ENCODE measurements at places on chromosomes 2 and 18.

- no peak for DNase-seq
Observed at GRCh38 chr2:168371273-168372019, 84.6 kb upstream of the CERS6 start.

- DNase-seq = no peak
Observed at GRCh38 chr2:234677758-234678538, 181.1 kb upstream of the ARL4C start.

DNA sequence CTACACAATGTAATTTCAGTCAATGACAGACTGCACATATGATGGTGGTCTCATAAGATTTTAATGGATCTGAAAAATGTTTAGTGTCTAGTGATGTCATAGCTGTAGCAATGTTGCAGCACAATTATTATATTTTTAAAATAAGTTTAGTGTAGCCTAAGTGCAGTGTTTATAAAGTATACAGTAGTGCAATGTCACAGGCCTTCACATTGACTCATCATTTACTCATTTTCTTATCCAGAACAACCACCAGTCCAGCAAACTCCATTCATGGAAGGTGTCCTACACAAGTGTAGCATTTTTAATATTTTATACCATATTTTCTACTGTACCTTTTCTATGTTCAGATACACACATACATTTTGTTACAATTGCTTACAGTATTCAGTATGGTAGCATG lies 663.1 kb downstream of the ERBB4 start:
- DNase-seq = no peak

DNA sequence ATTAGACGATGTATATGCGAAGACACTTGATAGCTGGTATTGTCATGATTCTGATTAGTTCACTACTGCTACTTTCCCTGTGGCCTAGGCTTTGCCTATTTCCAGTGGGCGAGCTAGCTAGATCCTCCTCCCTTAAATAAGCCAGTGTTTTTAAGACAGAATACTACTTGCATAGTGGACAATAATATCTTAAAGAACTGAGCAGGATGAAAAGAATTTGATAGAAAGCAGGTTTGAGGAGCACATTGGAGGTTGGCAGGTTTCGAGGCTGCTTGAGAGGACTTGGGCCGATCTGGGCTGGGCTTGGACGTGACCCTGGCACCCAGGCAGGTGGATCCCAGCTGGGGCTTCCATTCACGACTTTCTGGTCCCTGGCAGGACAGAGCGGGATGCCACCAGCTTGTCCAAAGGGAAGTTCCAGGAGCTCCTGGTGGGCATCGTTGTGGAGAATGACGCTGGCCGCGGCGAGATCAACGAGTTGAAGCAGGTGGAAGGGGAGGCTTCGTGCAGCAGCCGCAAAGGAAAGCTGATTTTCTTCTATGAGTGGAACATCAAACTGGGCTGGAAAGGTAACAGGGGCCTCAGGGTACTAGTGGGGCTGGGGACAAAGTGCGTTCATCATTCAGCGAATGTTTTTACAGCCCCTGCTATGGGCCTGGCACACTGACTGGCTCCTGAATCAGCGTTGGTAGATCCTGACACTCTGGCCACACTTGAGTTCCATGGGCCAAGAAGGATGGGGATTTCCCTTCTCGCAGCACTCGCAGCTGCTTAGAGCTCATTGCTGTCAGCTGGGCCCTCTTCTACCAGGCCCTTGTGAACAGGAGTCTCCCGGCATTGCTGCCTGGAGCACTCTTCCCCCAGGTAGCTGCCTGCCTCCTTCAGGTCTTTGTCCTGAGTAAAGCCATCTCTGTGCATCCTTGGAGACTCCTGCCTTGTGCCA lies 16.9 kb downstream of the C2orf74 start:
- peak; percentile 83 for DNase-seq

DNA sequence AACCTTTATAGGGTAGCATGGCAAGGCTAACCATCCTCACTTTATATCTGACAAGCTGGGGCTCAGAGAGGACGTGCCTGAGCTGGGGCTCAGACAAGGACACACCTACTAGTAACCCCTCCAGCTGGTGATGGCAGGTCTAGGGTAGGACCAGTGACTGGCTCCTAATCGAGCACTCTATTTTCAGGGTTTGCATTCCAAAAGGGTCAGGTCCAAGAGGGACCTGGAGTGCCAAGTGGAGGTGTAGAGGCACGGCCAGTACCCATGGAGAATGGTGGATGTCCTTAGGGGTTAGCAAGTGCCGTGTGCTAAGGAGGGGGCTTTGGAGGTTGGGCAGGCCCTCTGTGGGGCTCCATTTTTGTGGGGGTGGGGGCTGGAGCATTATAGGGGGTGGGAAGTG lies 1.2 kb upstream of the DES start:
- no peak for DNase-seq

DNA sequence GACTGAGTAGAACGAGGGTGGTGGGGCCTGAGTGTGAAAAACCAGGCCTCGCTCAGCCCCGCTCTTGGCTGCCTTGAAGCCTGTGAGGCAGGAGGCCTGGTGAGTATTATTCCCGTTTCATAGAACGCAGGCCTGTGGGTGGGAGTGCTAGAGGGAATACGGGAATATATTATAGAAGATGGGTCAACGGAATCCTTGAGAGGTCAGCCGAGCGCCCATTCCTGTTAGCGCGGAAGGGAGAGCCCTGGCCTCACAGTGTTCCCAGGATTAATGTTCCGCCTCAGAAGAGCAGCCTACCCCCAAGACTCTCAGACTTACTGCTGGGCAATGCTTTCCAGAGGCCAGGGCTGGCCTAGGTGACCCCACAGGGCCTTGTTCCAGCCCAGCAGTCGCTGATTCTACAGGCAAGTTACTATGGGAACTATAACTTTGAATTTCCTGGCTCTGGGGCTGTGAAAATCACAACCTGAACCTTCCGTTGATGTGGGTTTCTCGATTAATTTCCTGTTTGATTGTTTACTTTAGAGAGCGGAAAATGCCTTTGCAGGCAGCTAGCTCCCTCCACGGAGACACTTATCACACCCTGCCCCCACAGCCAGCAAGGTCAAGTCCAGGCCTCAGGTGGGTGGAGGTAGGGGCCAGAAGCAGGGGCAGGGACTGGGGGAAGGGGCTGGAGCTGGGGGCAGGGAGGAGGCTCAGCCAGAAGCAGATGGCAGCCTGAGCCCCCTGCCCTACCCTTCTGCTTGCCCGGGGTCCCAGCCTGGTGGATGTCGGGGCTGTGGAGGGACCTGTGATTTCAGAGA lies 108.3 kb downstream of the SMAD7 start:
- peak; percentile 33 for DNase-seq

GRCh38 chr2:53515435-53516332 lies 251.9 kb upstream of the CHAC2 start:
- DNase-seq = no peak

DNA sequence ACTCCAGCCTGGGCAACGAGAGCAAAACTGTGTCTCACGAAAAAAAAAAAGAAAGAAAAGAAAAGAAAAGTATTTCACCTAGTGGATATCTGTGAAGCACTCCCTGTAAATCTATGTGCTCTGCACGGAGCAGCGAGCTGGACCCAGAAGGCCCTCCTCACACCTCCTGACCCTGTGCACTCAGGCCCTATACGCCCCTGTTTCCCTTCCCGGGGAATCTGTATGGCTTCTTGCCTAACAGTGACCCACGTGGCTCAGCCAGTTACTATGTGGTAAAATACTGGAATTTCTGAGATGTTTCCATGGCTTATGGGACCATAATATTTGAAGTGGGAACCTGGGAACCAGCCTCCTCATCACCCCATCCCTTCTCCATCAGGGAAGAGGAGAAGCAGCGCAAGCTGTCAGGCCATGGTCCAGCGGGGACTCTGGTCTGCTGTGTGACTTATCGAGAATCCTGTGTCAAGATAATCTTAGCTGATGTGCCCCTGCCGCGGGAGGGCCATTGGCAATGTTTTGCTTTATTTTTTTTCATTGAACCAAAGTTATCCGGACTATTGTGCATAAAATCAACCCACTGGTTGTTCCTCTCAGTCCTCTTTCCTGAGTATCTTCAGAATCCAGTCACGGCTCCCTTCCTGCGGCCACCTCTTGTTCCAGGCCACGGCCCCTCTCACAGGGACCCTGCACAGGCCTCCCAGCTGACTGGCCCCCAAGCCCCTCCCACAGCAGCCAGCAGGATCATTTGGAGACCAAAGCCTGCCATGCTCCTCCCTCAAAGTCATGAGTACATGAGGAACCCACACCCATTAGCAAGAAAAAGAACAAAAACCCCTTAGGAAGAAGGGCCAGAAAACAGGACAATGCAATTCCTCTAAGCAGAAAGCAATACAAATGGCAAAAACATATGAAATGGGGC lies 30.6 kb downstream of the SDC1 start:
- peak; percentile 88 for DNase-seq

DNA sequence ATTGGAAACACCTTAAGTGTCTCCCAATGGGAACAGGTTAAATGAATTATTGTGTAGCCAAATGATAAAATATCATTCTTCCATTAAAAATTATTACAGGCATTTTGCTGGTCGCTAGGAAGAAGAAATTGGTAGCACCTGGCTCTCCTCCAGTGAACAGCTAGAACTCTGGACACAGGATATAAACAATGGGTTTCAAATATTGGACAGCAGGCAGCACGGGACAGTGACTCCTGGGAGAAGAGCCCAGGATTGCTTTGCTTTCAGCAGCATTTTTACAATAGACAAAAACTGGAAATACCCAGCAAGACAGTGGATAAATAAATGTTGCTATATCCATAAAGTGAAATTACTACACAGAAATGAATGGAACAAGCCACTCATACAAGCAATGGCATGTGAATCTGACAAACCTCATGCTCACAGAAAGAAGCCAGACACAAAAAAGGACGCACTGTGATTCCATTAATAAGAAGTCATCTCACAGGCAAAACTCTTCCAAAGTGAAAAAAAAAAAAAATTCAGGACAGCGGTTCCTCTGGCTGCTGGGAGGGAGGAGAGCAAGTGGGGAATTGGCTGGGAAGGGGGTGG lies 50.5 kb downstream of the LAMA1 start:
- DNase-seq = no peak

GRCh38 chr2:54321047-54321446 lies 65.0 kb upstream of the TSPYL6 start:
- no peak for DNase-seq

GRCh38 chr2:24659862-24660261 lies 133.3 kb downstream of the PTRHD1 start:
- no peak for DNase-seq

GRCh38 chr2:229521576-229521975 lies 192.8 kb downstream of the DNER start:
- no peak for DNase-seq

GRCh38 chr2:101429453-101429852 lies 42.1 kb upstream of the CREG2 start:
- no peak for DNase-seq

DNA sequence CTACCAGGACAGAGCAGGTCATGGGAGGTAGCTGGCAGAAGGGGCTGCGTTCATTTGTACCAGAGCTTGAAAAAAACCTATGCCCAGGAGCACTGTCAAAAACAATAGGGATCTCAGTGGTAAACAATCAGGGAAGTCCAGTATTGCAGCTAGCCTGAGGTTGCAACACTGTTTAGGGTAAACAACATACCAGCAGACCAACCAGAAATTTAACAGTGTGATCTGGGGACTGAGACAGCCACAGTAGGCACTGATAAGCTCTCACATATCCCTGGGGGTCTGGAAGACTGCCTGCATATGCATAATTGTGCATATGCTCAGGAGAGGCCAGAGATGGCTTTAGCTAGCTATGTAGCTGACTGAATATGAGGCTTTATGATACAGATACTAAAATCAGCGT lies 12.0 kb upstream of the ZCCHC2 start:
- no peak for DNase-seq

DNA sequence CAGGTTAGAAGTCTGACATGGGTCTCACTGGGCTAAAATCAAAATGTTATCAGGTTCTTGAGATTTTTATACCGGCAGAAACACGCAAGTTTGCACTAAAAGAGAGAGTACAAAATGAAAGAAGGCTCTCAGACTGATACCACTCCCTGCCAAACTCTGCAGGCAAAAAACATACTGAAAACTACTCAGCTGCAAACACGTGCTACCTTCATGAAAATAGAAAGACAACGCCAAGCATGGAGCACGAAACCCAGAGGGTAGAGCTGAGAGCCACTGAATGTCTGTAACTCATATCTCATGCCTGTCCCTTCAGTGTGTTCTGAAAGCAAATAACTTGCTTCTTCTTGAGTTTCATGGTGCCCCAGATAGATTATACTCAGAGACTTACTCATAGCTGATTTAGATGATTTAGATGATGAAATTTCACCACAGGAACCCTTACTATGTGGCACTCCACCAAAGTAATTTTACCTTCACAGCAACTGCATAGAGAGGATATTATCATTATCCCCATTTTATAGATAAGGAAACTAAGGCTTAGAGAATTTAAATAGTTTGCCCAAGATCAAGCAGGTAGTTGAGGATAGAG lies 313.0 kb upstream of the SLC39A10 start:
- DNase-seq = no peak

GRCh38 chr2:157420771-157421323 lies 23.0 kb downstream of the CYTIP start:
- no peak for DNase-seq
